ENCODE measurements at places on chromosomes 7 and 10. TPM values are rescaled to one million over a fixed set of nuclear protein-coding genes. Genes with fewer than 3 reads are reported as not detected.
A peak's percentile ranks its signal among the peaks of the same experiment; 100 is the strongest.

DNA sequence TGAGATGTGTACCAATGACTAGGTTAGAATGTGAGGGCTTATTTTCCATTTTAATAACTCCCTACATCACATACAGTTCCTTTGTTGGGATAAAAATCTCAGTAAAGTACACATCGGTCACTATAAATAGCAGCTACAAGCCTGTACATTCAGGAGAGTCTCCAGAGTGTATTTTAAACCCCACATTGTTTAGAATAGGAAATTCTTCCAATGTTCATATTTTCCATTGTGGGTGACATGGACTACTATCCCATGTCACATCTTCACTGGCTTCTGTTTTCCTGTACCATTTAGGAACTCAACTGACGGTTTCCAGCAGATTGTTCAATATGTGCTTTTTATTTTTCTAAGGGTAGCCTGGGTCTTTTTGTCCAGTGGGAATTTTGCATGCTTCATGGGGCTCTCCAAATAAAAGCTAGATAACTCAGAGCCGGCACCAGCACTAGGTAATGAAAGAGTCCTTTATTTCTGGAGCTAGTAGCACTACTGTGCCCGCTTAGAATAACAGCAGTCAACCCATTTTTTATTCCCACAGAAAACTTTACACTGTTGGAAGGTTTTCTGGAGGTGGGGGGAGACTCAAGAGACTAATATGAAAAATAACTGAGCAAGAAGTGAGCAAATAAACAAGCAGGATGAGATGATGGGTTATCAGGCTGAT is 100.5 kb downstream of the CALD1 start:
- H3K36me3 ChIP-seq, result no peaks in the 10 kb centered on the region
- H3K27me3 ChIP-seq, result no peaks in the 10 kb centered on the region
- H3K4me1 ChIP-seq, result no peaks in the 10 kb centered on the region
- H3K27ac ChIP-seq, result no peak overlapping the region

Gene KIAA1549
- total RNA-seq, result 12.4 TPM

GRCh38 chr10:3986493-3987142 is 201.6 kb upstream of the KLF6 start:
- H3K36me3 ChIP-seq, result no peaks in the 10 kb centered on the region
- no peak for DNase-seq
- H3K27ac ChIP-seq, result no peak overlapping the region
- H3K27me3 ChIP-seq, result no peaks in the 10 kb centered on the region
- H3K4me3 ChIP-seq, result no peak overlapping the region

- no peaks in the 10 kb centered on the region for H3K4me1 ChIP-seq
- no peaks in the 10 kb centered on the region for H3K36me3 ChIP-seq
- H3K27me3 ChIP-seq, result no peaks in the 10 kb centered on the region
These were observed 184.9 kb downstream of the PTEN start for GRCh38 chr10:88048312-88048711.

Gene NPY4R2
- not detected for total RNA-seq

Gene GRM8
- total RNA-seq, result not detected

Gene USP6NL
- total RNA-seq, result 29.2 TPM

- no peaks in the 10 kb centered on the region for H3K4me1 ChIP-seq
- H3K27me3 ChIP-seq, result no peaks in the 10 kb centered on the region
- DNase-seq, result no peak
- no peak overlapping the region for H3K27ac ChIP-seq
These were observed 498.3 kb downstream of the GFRA1 start for GRCh38 chr10:115774721-115775120.

Gene TRIM56
- 21.8 TPM for total RNA-seq

Gene TMEM178B
- not detected for total RNA-seq

DNA sequence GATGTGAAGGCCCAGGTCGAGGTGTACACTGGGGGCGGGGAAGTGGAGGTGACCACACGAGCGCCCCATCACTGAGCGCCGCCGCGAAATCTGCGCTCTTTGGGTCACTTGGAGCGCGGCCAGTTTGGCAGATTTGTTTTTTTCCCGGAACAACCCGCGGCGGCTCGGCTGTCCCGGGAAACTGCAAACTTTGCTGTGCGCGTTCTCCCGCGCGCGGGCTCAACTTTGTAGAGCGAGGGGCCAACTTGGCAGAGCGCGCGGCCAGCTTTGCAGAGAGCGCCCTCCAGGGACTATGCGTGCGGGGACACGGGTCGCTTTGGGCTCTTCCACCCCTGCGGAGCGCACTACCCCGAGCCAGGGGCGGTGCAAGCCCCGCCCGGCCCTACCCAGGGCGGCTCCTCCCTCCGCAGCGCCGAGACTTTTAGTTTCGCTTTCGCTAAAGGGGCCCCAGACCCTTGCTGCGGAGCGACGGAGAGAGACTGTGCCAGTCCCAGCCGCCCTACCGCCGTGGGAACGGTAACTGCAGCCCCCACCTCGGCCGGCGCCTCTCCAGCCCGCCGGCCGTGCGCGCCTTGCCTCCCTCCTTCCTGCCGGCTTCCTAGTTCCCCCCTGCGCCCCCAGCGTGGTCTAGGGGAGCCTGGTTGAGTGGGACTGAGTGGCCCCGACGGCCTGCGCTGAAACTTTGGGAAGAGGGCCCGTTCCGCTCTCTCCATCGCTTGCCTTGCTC is at the start of gene CASP7:
CASP7 (plus strand) TSS at position 450 of the 727 bp plus-strand sequence. CDS start 17,582 bp downstream, outside the sequence.
- H3K27ac ChIP-seq, result peak within 1 kb of the TSS; percentile 90
- no peaks in the 10 kb centered on the region for H3K36me3 ChIP-seq
- no peaks in the 10 kb centered on the region for H3K27me3 ChIP-seq
- DNase-seq, result peak; percentile 81

All from endothelial cell of umbilical vein (primary cell).